NAMALWA (cell line): ENCODE measurements at places on chromosomes 12 and 14.

DNA sequence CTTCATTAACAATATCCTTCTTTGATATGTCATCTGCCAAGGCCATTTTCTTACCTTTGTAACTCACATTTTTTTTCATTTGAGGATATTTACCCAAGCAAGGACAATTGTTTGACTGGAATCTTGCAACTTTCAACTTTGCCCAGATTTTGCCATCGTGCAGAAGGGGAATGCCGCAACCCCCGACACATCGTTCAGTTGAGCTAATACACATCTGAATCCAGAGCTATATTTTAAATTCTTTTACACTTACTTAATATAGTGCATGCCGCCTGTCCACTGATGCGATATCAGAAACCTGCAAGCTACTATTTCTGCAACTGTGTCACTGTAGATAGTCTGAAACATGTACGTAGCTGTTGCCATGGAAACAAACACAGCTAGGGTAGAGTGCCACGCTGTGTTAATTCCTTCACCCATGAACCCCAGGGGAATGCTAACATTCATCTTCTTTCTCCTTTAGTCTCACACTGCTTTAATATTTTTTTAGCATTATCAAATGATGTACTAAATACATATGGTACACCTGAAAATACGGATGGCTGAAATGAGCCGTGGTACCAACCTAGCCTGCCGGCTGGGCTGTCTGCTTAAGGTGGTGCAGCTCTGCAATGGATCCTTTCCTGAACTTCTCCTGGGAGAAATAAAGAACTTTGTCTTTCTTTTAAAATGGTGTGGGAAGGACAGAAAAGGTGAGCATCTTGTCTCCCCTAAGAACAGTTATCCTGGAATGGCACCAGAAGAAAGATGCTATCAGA is 77.0 kb upstream of the FOXN3 start:
- peak; percentile 72 for DNase-seq

DNA sequence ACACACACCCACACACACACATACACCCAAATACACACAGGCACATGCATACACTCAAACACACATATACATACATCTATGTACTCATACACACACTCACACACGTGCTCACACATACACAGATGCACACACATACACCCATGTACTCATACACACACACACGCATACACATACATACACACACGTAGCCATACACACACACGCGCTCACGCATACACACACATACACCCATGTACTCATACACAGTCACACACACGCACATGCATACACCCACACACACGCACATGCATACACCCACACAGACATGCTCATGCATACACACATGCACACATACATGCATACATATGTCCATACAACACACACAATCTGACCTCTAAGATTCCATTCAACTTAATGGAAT is 87.7 kb upstream of the ANO2 start:
- no peak for DNase-seq

- no peak for DNase-seq
These were observed 260.1 kb downstream of the C12orf75 start for GRCh38 chr12:105590571-105590970.

GRCh38 chr12:117365049-117365616 is 3.7 kb upstream of the NOS1 start:
- no peak for DNase-seq

DNA sequence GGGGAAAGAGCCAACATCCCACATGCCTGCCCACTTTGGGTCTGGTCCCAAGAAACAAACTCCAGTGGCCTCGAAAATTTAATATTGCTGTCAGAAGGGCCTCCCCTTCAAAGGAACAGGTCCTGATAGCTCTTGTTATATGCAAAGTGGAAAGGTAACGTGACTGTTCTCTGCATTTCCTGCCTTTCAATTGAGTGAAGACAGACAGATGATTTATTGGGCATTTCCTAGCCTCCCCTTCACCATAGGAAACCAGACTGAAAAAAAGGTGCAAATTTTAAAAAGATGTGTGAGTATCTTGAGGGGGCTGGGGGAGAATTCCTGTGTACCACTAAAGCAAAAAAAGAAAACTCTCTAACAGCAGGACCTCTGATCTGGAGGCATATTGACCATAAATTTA is 235.2 kb downstream of the ZFP36L1 start:
- DNase-seq: no peak

DNA sequence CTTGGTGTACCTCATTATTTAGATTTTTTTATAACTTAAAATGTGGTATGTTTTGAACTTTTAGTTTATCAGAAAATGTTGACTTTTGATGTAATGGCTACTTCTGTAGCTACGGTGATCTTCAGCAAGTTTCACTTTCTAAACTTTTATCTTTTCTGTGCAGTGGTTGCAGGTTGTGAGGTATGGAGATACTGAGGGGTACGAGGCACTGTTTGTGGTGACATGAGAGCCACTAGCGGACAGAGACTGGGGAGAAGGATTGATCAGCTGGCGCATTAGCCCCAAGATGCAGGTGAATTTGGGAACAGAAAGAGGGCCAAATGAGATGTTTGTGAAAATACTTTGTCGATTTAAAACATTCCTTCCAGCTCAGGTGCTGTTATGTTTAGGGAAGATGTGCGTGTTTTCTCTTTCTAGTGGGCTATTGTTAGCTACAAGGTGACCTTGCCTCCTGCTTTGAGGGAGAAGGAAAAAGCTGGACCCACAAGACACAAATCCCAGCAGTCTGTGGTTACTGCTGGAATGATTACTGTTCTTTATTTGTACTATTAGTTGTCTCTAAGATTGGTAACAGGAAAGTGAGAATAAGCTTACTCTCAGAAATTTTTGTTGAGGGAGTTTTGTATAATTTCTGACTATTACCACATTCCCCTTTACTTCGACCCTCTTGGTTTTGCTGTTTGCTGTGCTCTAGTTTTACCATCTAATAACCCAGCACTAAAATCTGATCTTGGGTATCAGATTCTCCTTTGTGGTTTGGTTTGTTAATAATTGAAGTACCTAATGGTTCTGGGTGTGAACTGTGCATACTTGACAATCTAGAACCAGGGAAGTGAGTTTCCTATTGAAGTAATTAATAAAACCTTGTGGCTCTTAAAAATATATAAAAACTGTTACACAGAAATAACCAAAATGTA is 61.7 kb downstream of the FBXO34 start:
- no peak for DNase-seq

- DNase-seq: no peak
These were observed 73.2 kb downstream of the SLC25A47 start for GRCh38 chr14:100396266-100396795.

DNA sequence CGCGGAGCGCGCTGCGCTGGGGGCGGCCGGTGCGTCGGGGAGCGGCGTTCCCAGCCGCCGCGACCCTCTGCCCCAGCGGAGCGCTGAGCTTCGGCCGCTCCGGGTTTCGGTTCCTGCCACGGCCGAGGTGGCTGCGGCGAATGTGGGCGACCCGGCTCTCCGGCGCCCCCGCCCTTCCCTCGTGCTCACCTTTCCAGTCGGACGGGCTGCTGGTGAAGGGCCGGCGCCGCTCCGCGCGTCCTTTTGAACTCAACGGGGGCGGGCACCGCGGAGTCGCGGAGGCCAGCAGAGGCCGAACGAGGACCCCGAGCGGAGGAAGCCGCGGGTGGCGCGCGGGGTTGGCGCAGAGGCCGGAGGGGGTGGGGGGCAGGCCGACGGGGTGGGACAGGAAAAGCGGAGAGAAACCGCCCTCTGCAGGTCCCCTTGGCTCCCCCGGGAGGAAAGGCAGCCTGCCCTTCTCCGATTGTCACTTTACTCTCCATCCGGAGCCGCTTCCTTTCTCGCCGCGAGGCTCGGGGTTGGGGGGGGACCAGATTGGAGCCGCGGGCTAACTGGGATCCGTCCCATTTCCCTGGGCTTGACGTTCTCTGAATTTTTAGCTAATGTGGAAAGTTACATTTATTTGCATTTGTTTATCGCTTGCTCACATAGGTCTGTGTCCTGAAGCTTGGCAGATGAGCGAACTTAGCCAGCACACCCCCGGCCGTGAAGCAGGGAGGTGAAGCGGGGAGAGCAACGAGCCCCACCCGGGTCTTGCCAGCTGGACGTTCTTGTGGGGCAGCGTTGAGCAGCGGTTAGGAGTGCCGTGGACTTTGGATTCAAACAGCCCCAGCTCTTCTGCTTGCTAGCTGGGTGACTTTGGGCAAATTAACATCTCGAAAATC is at the start of gene SMAGP:
Gene SMAGP, minus strand, starts transcription at position 349 of the 884 bp plus-strand sequence. CDS start 1,137 bp downstream, outside the sequence.
- no peak for DNase-seq

- no peak for DNase-seq
These were observed 157.7 kb upstream of the TBX3 start for GRCh38 chr12:114841557-114842251.

- DNase-seq: no peak
These were observed 4.3 kb downstream of the LRRC74A start for GRCh38 chr14:76830556-76830955.

DNA sequence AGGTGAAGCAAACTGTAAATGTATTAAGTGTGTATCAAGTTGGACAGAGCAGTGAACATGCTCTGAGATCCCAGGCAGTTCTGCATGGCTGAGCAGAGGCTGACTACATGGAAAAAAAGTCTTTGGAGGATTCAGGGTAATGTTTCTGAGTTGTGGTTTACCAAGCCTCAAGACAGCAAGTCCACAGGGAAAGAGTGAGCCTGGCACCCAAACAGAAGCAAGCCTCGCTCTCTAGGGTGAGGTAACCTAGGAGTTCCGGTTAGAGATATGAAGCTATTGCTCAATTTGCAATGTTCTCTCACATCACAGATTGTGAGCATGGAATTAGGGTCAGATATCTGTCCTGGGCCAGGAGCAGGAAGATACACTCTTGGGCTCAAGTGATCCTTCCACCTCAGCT is 158.6 kb downstream of the MON2 start:
- no peak for DNase-seq

DNA sequence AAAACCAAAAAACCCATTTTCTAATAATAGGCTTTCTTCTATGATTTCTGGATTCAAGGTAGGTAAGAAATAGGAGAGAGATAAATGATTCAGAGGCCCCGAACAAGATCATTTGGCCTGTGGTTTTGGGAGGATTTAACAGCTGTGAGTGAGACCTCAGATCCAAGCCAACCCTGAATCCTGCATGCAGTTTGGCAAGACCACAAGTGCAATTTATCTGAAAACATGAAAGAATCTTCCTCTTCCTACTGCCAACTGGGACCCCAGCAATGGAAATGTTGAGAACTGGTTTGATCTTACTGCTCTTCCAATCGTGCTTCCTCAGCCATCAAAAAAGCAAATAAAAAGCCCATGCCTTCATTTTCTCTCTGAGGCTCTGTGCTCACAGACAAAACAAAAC is 519.7 kb upstream of the TBX3 start:
- no peak for DNase-seq

- DNase-seq: no peak
These were observed 195.5 kb upstream of the TMPO start for GRCh38 chr12:98319716-98320425.

- no peak for DNase-seq
These were observed 28.9 kb downstream of the DEGS2 start for GRCh38 chr14:100130521-100130920.

DNA sequence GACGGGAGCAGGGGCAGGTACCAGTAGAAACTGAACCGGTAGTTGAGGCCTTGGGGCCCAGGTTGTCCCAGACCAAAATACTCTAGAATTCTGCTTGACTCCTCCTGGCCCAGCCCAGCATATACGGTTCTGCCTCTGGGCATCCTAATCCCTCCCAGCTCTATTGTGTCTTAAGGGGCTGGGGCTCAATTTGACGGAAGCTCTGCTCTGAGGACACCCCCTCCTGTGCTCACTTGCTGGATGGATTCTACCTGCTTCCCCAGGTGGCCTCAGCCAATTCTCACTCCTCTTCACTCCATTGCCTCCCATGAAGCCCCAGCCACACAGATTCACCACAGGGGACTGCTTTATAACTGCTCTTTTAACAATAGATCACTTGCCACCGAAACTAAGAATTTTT is 219.5 kb upstream of the FKBP4 start:
- DNase-seq: no peak

- DNase-seq: no peak
These were observed 100.7 kb downstream of the DUSP6 start for GRCh38 chr12:89251342-89252271.

- DNase-seq: no peak
These were observed 735 bp upstream of the OTX2 start for GRCh38 chr14:56810836-56811592.

- no peak for DNase-seq
These were observed 386.3 kb upstream of the TBX3 start for GRCh38 chr12:115070313-115070712.

- peak; percentile 37 for DNase-seq
These were observed 1.1 kb downstream of the ATXN2 start for GRCh38 chr12:111597831-111598636.

GRCh38 chr14:19920021-19920657 is at the start of gene OR4K5:
Gene OR4K5, plus strand, starts transcription at chr14:19920607. Its CDS starts 0 bp downstream, at chr14:19920607.
- DNase-seq: no peak

DNA sequence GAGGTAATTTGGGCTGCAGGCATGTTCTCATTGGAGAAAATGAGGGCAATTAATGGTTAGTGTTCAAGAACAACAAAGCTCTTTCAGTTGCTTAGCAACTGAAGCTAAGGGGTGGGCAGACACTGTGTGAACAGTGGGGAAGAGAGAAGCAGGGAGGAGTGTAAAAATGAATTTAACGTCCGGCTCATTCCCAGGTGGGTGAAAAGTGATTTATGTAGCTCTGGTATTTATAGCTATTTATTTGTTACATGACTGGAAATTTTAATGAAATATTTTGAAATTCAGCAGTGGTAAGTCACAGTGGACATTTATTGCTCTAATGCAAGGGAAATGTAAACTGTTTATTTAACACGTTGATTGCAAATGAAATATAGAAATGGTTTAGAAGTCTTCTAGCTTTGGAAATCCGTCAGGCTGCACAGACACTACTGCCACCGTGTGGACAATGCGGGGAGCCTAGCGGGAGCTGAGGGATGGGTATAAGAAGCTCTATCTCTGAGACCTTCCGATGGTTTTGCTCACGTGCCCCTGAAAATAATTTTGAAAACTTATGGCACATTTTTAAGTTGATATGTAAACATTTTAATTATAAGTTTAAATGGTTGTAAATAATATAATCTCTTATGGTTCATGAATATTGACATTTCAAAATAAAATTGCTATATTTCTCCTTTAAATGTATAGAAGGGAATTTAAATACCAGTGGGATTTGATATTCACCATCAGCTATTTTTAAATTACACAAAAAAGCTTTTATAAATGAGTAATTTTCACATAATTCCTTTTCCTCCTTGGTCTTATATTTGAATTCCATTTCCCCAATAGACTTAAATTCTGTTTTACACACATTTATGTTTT is 54.4 kb downstream of the E2F7 start:
- DNase-seq: peak; percentile 85

DNA sequence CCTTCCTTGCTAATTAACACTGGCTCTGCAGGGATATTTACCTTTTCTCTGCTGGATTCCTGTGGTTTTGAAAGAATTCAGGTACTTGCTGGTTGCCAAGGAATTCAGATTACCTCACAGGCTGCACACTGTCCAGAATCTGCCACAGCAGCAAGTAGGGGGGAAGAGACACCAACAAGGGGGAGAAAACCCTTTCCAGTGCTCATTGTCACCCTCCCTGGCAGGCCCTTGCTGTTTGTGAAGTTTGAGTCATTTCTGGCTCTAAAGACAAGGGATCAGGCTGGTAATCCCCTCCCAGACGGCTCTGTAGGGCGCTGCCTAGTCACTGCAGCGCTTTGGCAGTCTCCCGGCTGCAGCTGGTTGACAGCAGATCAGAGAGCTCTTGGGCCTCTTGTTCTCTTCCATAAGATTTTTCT is 50.8 kb downstream of the TTLL5 start:
- no peak for DNase-seq

GRCh38 chr14:104367866-104368750 is 211.5 kb upstream of the C14orf180 start:
- DNase-seq: no peak
